ENCODE measurements at places on chromosomes 13 and 19. TPM values are rescaled to one million over a fixed set of nuclear protein-coding genes. Genes with fewer than 3 reads are reported as not detected.
A peak's percentile ranks its signal among the peaks of the same experiment; 100 is the strongest.

GRCh38 chr13:46565808-46566750, 13.1 kb downstream of the LRCH1 start:
- no peak for DNase-seq

DNA sequence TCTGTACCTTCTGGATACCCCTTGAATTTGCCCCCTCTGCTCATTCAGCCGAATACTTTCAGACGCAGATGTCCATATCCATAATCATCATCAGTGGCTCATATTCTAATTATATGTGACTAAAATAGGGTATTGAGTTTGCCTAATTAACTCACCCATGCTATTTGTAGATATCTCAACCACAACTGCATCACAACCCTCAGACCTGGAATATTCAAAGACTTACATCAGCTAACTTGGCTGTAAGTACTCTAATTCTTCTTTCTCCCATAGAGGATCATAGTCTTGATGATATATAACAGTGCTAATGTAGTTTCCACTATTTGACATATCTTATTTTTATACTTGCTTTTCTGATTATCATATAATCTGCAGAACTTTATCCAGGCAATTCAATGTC, 35.8 kb downstream of the RXFP2 start:
- no peak for DNase-seq

- no peak for DNase-seq
These were observed 144.1 kb upstream of the TMTC4 start for GRCh38 chr13:100818711-100819110.

GRCh38 chr13:30898070-30898469, 8.0 kb upstream of the MEDAG start:
- no peak for DNase-seq

- DNase-seq, result no peak
These were observed 42.1 kb downstream of the ZNF146 start for GRCh38 chr19:36256853-36257519.

DNA sequence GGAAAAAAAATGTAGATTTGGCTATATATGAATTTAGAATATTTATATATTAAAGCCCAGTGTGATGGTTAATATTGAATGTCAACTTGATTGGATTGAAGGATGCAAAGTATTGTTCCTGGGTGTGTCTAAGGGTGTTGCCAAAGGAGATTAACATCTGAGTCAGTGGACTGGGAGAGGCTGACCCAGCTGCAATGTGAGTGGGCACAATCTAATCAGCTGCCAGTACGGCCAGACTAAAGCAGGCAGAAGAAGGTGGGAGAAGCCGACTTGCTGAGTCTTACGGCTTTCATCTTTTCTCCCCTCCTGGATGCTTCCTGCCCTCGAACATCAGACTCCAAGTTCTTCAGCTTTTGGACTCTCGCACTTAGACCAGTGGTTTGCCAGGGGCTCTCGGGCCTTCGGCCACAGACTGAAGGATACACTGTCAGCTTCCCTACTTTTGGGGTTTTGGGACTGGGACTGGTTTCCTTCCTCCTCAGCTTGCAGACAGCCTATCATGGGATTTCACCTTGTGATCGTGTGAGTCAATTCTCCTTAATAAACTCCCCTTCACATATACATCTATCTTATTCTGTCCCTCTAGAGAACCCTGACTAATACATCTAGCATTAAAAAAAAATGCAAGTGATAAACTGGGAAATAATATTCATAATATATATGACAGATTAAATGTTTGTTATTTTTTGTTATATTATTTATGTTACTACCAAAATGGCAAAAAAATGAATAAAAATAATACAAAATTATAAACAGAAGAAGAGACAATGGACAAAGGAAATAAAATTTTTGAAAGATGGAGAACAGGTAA, 122.4 kb downstream of the DLEU7 start:
- no peak for DNase-seq

DNA sequence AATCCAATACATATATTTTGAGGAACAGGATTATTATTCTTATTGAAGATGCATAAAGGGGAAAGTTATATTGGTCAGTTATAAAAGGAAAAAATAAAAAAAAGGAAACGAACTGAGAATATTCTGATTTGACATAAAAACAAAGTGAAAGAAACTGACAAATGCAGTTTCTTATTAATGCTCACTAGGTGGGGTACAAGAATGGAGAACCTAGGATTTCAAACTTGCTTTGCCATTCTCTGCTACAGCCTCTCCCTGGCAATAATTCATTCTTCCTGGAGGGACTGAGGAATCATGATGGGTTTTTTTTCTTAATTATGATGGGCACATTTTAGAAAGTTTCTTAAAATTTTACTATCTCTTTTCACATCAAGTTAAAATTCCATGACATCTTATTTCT, 154.9 kb downstream of the PCDH9 start:
- no peak for DNase-seq

GRCh38 chr19:11964858-11965645, at the start of gene ZNF763:
Gene ZNF763, plus strand, starts transcription at chr19:11965040. Its CDS starts 169 bp downstream, at chr19:11965209.
- peak; percentile 95 for DNase-seq

- no peak for DNase-seq
These were observed 48.4 kb downstream of the WASF3 start for GRCh38 chr13:26605845-26606244.

DNA sequence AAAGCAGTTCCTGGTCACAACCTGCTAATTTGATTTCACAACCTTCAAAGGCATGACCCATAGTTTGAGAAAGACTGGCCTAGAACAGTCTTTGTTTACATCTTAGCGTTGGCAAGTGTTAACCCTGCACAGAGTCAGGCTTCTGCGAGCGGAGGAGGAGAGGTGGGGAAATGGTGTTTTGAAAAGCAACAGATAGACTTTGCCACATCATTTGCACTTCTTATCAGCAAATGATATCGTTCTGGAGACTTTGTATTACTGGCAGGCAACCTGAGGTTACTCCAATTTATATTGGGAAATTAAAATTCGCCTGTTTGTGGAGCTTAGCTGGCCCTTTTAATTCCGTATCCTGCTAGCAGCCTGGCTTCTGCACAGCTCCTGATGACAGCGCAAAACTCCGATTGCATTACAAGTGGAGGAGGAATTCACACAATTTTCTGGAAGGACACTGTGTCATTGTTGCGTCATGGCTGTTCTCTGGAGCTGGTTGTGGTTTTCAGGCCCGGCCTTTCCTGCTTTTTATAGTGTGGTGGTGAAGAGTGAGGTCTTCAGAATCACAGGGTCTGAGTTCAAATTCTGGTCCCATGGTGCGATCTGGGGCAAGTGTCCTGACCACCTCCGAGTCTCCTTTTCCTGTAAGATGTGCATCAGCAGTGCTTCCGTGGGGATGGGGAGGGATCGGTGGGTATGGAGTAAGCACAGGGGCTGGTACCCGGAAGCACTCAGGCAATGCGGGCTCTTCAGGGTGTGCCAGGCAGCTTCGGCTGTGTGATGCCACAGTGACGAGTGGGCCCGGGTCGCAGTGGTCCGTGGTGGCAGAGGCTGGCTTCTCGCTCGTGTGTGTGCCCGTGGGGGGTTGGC, 49.1 kb upstream of the EHD2 start:
- no peak for DNase-seq

DNA sequence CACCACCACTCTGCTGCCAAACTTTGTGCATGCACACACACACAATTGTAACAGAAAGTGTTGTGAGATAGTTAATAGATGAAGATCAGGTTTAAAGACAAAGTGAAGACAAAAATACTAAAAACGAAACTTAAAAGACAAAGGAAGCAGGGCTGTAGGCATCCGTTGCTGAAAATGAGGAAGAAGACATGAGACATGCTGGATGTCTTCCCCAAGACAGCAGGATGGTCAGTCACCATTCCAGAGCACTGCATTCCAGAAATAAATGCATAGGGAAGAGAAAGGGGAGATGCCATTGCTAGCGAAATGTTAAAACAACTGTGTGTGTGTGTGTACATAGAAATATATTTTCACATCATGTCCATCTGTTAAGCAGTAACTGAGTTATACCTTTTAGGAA, 520.1 kb downstream of the SUCLA2 start:
- DNase-seq, result no peak

- DNase-seq, result no peak
These were observed 68.8 kb downstream of the DNAJC3 start for GRCh38 chr13:95745752-95746151.

GRCh38 chr19:13032837-13033236, 37.6 kb downstream of the NFIX start:
- no peak for DNase-seq

DNA sequence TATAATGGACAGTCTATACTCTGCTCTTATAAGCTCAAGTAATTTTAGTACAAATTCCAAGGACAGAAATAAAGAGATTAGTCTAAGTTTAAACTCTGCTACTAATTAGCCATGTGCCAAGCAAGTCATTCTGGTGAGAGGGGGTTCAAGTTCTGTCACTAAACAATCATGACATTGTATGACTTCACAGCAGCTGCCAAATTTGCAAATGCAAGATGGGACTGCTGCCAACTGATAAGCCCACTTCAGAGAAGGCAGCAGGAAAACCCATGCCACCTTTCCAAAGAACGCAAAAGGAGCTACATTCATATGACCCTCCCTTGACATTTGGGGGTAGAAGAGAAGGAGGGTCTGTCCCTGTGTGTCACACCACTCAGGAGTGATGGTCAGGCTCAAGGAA, 60.7 kb upstream of the RFXAP start:
- no peak for DNase-seq

- no peak for DNase-seq
These were observed 43.2 kb downstream of the SUGT1 start for GRCh38 chr13:52695856-52696255.

- no peak for DNase-seq
These were observed 105.2 kb downstream of the COL4A2 start for GRCh38 chr13:110412132-110412914.

DNA sequence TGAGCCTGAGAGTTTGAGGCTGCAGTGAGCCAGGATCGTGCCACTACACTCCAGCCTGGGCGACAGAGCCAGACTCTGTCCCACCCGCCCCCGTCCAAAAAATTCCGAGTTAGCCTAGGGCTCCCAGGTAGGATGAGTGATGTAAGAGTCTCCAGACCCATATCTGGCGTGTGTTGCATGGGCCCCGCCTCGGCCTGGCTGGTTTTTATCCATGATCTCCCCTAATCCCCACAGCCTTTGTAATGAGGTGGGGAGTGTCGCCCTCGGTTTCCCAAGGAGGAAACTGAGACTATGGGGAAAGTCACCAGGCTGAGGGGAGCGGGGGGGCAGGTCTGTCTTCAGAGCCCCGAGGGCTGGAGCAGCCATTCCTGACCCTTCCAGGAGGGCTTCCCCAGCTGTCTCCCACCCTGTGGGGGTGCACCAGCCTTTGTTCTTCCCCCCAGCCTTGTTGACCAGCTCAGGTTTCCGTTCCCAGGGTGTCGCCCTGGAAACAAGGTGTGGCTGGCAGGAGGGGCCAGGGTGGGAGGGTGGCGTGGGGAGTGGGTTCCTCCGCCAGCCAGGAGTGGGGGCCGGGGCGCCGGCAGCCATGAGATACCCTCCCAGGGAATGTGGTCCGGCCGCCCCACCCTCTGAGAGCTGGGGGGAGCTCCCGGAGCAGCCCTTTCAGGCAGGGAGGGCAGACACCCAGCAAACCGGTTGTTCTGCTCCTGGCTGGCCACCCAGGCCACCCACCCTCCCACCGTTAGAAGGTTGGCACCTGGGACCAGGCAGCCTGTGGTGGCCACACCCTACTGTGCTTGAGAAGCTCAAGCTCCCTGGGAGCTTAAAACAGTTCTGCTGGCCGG, 11.5 kb downstream of the MYH14 start:
- no peak for DNase-seq

Gene CEACAM3
- 1.6 TPM for total RNA-seq

Gene TMEM255B
- 22.7 TPM for total RNA-seq

Gene CLDN10
- total RNA-seq, result not detected

Gene LILRA5
- 23.0 TPM for total RNA-seq

Gene SIGLECL1
- total RNA-seq, result not detected

Gene HIF3A
- total RNA-seq, result 27.4 TPM

Gene OR10H1
- not detected for total RNA-seq

Gene OR4F17
- total RNA-seq, result not detected

Gene VSIG10L
- 2.4 TPM for total RNA-seq

Gene KIRREL2
- total RNA-seq, result not detected

Data from mesenteric fat pad (tissue), 1 donor.